Lung (tissue), 17 donors: ENCODE measurements at places on chromosomes 4 and X. TPM values are rescaled to one million over a fixed set of nuclear protein-coding genes. Genes with fewer than 3 reads are reported as not detected.

- H3K4me1 ChIP-seq = no peaks in the 10 kb centered on the region
- no peaks in the 10 kb centered on the region for H3K36me3 ChIP-seq
- peaks cover 7% of the 10 kb centered on the region for H3K27me3 ChIP-seq
- H3K4me3 ChIP-seq = no peak overlapping the region
Measured at GRCh38 chrX:22147942-22148341, 115.8 kb downstream of the PHEX start.

Gene PNCK
- polyA plus RNA-seq = 0.44 TPM

- H3K4me3 ChIP-seq = no peak overlapping the region
- no peak overlapping the region for H3K27ac ChIP-seq
- peak; percentile 70 for DNase-seq
- H3K4me1 ChIP-seq = no peaks in the 10 kb centered on the region
- H3K27me3 ChIP-seq = no peaks in the 10 kb centered on the region
Measured at GRCh38 chr4:17817027-17817426, 6.2 kb downstream of the NCAPG start.

GRCh38 chr4:74278490-74278889, 29.8 kb upstream of the EPGN start:
- H3K4me3 ChIP-seq = no peak overlapping the region
- no peak for DNase-seq
- no peaks in the 10 kb centered on the region for H3K27me3 ChIP-seq
- H3K36me3 ChIP-seq = peaks cover 2% of the 10 kb centered on the region

DNA sequence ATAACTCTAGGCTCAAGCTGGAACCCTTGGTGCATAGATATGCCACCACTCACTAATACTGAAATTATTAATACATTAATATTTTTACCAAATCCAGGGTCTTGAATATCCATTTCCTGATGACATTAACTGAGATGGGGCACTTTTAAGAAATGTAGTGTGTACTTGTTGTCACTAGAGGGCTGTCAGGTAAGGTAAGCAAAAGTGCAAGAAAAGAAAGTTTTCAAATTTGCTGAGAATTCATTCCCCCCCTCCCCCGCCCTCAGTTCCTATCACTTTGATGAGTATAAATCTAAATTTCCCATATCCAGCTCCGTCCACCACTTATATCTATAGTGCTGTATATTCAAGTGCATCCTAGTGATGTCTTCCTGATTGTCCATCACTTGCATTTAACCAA, 20.5 kb upstream of the WDR44 start:
- no peak for DNase-seq
- no peaks in the 10 kb centered on the region for H3K36me3 ChIP-seq
- H3K4me3 ChIP-seq = no peak overlapping the region
- no peaks in the 10 kb centered on the region for H3K4me1 ChIP-seq
- no peak overlapping the region for H3K27ac ChIP-seq

- no peak overlapping the region for H3K27ac ChIP-seq
- no peaks in the 10 kb centered on the region for H3K27me3 ChIP-seq
- H3K36me3 ChIP-seq = no peaks in the 10 kb centered on the region
- no peak for DNase-seq
Measured at GRCh38 chrX:18698737-18699650, 8.5 kb upstream of the PPEF1 start.

Gene FGD1
- polyA plus RNA-seq = 1.4 TPM

DNA sequence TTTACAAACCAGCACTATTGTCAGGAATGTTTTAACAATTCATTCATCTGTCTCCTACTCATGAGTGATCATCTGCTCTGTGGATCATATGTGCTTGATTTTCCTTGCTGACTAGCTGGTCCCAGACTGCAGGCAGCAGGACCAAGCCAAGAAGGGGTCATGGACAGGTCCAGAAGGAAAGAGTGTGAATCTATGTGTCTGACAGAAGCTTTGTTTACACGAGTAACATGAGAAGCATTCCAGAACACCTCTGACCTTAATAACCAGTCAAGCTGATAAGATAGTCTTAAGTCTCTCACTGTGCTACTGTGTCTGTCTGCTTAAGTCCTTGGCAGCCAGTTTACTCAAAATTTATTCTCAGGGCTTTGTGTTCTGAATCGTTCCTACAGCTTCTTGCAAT, 39.0 kb downstream of the GUCY1A1 start:
- no peaks in the 10 kb centered on the region for H3K36me3 ChIP-seq
- peak overlapping the region; percentile 12 for H3K27ac ChIP-seq
- H3K4me1 ChIP-seq = peaks cover 19% of the 10 kb centered on the region
- peak; percentile 92 for DNase-seq
- H3K4me3 ChIP-seq = no peak overlapping the region
- no peaks in the 10 kb centered on the region for H3K27me3 ChIP-seq

Gene ANK2
- 1.9 TPM for polyA plus RNA-seq

- no peaks in the 10 kb centered on the region for H3K4me1 ChIP-seq
- H3K27me3 ChIP-seq = no peaks in the 10 kb centered on the region
- no peaks in the 10 kb centered on the region for H3K36me3 ChIP-seq
- no peak overlapping the region for H3K27ac ChIP-seq
Measured at GRCh38 chr4:24060932-24061331, 171.1 kb upstream of the PPARGC1A start.

Gene FAM149A
- polyA plus RNA-seq = 11.7 TPM

Gene FAM53A
- 1.4 TPM for polyA plus RNA-seq

Gene ACE2
- 7.4 TPM for polyA plus RNA-seq

Gene CXorf58
- 0.15 TPM for polyA plus RNA-seq

DNA sequence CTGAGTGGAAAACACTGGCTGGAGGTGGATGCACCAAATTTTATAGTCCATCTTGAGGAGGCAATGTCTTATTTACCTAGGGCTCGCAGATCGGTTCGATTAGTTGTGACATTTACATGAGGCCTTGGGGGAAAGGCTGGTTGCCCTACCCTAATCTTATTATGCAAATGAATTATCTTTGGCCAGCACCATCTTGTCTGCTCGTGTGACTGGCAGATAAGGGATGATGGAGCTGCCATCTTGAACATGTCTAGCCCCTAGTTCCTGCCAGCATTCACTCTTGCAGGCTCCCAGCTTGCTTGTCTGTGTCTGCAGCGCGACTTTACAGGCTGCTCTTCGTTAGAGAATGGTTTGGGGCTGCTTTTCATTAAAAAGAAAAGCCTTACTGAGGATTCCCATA, 61.9 kb downstream of the SEC24B start:
- no peaks in the 10 kb centered on the region for H3K27me3 ChIP-seq
- H3K4me1 ChIP-seq = no peaks in the 10 kb centered on the region
- H3K4me3 ChIP-seq = no peak overlapping the region
- no peak for DNase-seq

DNA sequence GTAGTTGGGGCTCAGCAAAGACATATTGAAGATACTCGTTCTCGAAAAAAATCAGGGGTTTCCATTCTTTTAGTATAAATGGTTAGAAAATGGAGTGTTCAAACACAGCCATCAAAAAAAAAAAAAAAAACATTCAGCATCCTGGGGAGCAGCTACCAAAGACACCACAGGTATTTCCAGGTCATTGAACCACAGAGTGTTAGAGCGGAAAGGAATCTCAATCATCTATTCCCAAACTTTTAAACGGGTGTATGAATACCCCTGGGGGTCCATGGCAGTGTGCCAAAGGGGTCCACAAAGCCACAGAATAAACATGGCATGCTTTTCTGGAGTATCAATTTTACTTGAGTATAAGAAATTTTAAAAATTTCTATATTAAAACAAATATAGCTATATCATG, 6.9 kb upstream of the FGF16 start:
- H3K27me3 ChIP-seq = no peaks in the 10 kb centered on the region
- H3K27ac ChIP-seq = no peak overlapping the region
- no peaks in the 10 kb centered on the region for H3K36me3 ChIP-seq
- H3K4me3 ChIP-seq = no peak overlapping the region
- DNase-seq = no peak

GRCh38 chrX:76921176-76921575, 493.7 kb downstream of the MAGEE1 start:
- no peak overlapping the region for H3K4me3 ChIP-seq
- H3K27me3 ChIP-seq = no peaks in the 10 kb centered on the region
- no peaks in the 10 kb centered on the region for H3K4me1 ChIP-seq

DNA sequence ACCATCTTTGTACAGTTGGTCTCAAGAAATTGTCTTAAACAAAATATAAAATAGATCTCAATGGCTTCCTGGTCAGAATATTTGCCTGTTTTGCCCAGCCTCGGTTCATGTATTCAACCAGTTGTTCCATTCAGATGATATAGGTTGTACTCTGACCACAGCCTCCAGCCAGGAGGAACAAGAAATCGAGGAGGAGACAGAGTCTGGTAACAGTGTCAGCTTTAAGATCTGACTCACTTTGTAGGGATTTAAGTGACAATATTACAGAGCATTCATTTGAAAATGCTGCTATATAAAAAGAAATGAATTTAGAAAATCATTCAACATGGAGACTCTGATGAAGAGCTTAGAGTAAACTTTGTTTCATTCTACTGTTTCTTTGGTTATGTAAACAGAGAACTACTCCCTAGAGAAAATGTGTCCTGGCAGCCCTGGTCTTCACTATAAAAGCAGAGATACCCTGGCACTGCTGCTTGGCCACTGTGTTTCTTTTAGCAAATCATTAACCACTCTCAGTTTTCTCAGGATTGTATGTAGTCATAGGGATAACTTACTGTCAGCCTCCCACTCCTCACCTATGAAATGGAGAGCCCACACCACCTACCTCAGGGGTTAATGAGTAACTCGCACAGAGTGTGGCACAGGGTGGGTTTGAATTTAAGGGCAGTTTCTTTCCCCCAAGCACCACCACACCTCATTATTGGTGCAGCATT, 53.5 kb downstream of the PAGE2 start:
- peaks cover 2% of the 10 kb centered on the region for H3K27me3 ChIP-seq
- no peak for DNase-seq
- H3K4me1 ChIP-seq = no peaks in the 10 kb centered on the region
- no peaks in the 10 kb centered on the region for H3K36me3 ChIP-seq

GRCh38 chr4:156677131-156677531, 294.5 kb downstream of the PDGFC start:
- DNase-seq = no peak
- H3K36me3 ChIP-seq = no peaks in the 10 kb centered on the region
- no peaks in the 10 kb centered on the region for H3K27me3 ChIP-seq
- no peak overlapping the region for H3K27ac ChIP-seq
- H3K4me1 ChIP-seq = no peaks in the 10 kb centered on the region
- H3K4me3 ChIP-seq = no peak overlapping the region

DNA sequence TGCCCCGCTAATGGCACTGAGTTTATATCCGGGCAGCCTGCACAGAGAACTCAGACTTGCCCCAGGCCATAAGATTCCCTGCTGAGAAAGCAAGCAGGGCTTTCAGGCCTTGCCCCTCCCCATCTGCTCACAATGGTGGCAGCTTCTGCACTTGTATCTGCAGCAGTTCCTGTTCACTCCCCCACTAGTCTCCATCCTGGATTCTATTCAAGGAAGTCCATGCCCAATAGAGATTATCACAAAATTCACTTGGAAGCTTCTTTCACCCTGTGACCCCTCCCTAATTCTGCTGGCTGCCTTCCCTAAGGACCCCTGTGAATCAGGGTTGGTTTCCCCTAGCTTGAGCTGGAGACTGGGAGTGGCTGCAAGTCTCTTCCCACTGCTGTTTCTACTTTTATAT, 34.5 kb upstream of the UCP1 start:
- H3K4me3 ChIP-seq = no peak overlapping the region
- no peaks in the 10 kb centered on the region for H3K4me1 ChIP-seq
- H3K36me3 ChIP-seq = no peaks in the 10 kb centered on the region
- H3K27ac ChIP-seq = no peak overlapping the region

DNA sequence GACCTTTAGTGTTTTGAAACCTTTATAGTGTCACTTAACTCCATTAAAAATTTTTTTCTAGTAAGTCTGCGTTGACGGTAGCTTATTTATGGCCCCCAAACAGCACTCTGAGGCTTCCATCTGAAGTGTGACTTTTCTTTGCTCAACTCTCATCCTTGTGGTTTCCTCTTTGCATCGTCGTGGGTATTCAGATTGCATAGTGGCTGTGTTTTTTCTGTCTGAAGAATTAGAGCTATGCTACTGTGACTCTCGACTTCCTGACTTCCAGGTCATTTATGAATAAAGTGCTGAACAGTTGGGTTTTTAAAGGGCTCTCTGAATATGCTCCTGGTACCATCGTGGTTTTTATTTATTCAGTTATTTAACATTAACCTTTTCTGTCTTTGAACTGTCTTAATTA, 44.9 kb downstream of the JADE1 start:
- H3K27ac ChIP-seq = no peak overlapping the region
- no peaks in the 10 kb centered on the region for H3K27me3 ChIP-seq
- H3K4me1 ChIP-seq = peaks cover 6% of the 10 kb centered on the region

Gene TREX2
- 0.63 TPM for polyA plus RNA-seq

DNA sequence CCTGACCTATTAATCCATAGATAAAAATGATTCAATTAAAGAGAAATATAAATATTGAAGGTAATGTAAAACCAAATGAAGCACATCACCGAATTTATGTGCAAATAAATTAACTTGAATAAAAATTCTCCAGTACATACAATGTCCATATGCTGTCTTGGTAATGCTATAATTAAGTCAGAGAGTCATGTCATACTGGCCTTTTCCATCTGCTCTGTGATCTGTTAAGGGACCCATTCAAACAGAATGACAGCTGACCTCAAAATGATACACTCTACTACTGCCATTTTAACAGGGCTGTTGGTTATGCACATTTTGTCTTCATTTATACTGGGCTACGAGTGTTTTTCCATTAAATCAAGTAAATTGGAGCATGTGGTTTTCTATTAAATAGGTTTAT, 99.3 kb downstream of the TEX13A start:
- H3K4me1 ChIP-seq = no peaks in the 10 kb centered on the region
- H3K36me3 ChIP-seq = no peaks in the 10 kb centered on the region
- H3K27ac ChIP-seq = no peak overlapping the region
- peaks cover 8% of the 10 kb centered on the region for H3K27me3 ChIP-seq
- H3K4me3 ChIP-seq = no peak overlapping the region

- H3K4me3 ChIP-seq = no peak overlapping the region
- H3K27me3 ChIP-seq = peaks cover 6% of the 10 kb centered on the region
- H3K27ac ChIP-seq = peak overlapping the region; percentile 57
- no peaks in the 10 kb centered on the region for H3K36me3 ChIP-seq
- no peaks in the 10 kb centered on the region for H3K4me1 ChIP-seq
- no peak for DNase-seq
Measured at GRCh38 chr4:141643557-141643956, 7.2 kb downstream of the IL15 start.

Gene MAGEE2
- 0.06 TPM for polyA plus RNA-seq

Gene NSG1
- 0.77 TPM for polyA plus RNA-seq

DNA sequence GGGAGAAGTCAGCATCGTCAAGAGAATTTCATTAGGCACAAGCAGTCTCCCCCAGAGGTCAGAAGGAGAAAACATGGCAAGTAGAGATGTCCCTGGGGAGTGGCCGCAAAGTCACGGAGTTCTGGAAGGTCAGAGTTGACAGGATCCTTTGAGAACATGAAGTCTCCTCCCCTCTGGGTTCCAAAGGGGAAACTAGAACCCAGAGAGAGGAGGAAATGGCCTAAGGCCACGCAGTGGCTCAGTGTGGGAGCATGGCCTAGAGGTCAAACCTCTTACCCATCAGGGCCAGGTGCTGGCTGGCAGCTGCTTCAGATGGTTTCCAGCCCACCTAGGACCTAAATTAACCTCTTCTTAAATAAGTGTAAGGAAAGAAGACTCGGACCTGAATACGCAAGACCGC, 884 bp downstream of the IDH3G start:
- H3K36me3 ChIP-seq = no peaks in the 10 kb centered on the region
- no peak for DNase-seq
- peak overlapping the region; percentile 96 for H3K27ac ChIP-seq
